ENCODE measurements at places on chromosomes 5 and 9. TPM values are rescaled to one million over a fixed set of nuclear protein-coding genes. Genes with fewer than 3 reads are reported as not detected.

DNA sequence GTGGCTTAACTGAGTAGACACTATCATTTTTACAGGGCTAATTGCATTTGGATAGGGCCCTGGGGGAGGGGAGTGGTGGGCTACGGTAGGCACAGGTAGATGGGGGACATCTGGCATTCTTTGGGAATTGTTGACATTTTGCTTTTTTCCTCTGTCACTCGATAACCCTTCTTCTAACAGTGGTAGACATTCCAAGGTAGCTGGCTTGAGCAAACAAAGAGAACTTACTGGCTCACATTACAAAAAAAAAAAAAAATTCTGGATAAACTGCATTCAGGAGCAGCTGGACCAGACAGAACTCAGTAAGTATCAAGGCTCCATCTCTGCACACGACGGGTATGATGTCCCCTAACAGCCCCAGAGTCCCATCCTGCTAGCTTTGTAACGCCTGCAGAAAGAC is 585.2 kb downstream of the ZNF608 start:
- DNase-seq = no peak

DNA sequence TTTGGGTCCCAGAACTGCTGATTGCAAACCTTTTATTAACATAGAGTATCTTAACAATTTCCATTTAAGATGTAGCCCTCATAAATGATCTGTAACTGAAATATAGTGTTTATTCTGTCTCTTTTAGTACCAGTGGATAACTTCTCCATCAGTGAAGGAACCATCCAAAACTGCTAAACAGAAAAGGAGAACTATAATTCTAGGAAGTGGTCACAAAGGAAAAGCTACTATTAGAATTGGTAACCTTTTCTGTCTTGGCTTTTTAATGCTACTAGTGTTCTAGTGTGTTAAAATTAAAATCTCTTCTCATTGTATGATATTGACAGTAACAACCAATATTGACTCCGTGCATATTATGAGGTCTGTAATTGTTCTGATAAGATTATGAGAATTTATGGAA is 12.8 kb downstream of the CEP78 start:
- DNase-seq = no peak

DNA sequence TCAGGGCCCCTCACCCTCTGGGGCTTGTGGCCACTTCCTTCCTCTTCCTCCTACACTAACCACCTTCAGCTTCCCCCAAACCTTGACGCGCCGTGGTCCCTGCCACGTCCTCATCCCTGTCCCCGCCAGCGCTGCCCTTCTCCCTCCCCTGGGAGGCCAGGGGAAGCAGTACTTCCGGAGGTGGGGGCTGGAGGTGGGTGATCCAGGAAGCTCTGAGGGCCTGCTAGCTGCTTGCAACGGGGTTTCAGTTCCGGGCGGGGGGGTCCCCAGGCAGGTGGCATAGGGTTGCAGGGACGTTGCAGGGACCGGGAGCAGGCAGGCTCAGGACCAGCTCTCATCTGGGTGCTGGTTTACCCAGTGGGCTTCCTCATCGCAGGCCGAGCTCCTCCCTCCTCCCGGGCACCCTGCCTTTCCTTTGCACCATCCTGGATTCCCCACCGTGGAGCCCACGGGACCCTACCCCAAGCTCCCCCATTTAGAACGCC is 70.0 kb downstream of the RXRA start:
- DNase-seq = no peak

DNA sequence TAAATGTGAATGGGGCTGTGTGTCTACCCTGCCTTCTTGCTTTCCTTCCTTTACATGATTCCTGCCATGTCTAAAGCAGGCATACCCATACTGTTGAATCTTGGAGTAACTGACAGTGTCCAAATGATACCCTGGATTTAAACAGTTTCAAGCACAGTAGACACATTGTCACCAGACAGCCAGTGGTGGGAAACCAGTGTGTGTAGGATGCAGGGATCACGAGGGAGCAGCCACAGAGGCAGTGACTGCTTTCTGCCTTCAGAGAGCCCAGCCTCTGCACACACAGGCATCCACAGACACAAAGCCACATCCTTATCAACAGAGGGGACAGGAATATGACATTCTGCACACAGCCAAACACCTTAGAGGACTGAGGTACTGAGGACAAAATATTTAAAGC is 184.2 kb upstream of the TBCA start:
- DNase-seq = no peak

GRCh38 chr9:100285080-100285479 is 67.7 kb downstream of the TEX10 start:
- no peak for DNase-seq

DNA sequence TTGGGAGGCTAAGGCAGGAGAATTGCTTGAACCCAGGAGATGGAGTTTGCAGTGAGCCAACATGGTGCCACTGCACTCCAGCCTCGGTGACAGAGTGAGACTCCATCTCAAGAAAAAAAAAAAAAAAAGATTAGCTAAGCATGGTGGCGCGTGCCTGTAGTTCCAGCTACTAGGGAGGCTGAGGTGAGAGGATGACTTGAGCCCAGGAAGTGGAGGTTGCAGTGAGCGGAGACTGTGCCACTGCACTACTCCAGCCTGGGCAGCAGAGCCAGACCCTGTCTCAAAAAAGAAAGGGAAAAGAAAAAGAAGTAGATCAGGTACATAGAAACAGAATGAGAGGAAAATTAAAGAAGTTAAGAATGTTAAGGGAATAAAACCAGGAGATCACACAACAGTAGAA is 927.1 kb upstream of the DMAC1 start:
- no peak for DNase-seq

DNA sequence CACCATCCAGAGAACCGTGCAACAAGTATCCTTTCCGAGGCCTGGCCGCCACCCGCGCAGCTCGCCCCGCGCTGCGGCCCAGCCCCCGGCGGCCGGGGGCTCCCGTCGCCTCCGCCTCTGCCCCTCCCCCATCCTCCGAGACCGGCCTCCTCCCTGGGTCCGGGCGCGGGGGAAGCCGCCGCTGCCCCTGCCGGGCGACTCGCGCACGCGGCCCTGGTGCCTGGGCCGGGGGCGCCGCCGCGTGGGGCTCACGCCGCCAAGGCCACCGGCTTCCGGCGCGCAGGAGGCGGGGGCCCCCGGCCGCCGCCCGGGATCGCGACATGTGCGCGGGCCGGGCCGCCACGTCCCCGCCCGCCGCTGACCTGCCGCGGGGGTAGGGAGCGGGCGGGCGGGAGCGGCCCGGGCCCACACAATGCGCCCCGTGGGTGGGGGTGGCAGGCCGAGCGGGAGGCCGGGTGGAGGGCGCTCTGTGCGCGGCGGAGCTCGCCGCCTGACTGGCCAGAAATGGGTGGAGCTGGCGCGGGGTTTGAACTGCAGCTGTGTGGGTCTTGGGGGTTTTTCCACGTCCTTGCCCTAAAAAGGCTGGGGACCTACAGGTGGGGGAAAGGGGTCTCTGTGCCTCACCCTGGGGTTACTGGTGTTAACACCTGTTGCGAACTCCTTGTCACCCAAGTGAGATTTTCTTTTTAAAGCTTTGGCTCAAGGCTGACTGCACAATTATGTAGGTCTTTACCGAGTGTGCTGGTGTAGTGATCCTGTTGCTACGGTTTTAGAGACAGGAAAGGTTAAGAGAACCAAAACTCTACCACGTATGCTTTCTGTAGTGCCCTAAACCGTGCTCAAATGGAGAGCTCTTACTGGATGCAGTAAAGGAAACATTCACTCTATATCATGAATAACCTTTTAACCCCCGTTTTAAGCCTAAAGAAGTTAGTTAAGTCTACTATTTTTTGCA is 32.3 kb downstream of the TNPO1 start:
- no peak for DNase-seq

DNA sequence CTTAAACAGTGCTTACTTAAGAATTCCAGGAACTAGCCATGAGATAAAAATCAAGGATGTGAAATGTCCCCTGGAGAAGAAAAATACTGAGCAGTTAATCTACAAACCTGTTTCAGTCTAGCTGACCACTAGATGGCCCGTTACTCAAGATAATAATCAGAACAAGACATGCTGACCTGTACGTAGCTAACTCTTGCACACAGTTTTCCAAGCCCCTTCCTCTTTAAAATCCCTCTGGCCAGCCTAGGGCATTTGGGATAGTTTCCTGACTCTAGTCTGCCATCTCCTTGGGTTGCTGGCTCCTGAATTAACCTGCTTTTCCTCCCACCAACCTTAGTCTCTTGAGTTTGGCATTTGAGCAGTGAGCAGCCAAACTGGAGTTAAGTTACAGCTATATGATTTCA is 59.2 kb upstream of the TRAF1 start:
- DNase-seq = peak; percentile 42

DNA sequence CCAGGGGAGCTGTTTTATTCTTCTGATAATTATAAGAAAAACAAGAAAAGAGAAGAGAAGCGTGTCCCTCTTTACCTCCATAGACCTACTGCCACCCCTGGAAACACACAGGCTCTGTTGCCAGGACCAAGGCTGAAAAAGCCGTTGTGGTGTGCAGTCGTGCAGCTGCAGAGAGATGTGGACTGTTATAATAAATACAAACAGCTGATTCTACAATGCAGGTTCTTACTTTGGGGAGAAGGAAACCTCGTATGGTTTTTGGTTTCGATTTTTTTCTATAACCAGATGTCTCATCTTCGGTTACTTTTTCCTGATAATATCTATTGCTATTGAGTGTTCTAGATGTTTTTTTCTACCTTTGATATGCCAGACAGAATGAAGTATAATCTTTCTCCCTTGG is 28.1 kb downstream of the FYB1 start:
- no peak for DNase-seq

DNA sequence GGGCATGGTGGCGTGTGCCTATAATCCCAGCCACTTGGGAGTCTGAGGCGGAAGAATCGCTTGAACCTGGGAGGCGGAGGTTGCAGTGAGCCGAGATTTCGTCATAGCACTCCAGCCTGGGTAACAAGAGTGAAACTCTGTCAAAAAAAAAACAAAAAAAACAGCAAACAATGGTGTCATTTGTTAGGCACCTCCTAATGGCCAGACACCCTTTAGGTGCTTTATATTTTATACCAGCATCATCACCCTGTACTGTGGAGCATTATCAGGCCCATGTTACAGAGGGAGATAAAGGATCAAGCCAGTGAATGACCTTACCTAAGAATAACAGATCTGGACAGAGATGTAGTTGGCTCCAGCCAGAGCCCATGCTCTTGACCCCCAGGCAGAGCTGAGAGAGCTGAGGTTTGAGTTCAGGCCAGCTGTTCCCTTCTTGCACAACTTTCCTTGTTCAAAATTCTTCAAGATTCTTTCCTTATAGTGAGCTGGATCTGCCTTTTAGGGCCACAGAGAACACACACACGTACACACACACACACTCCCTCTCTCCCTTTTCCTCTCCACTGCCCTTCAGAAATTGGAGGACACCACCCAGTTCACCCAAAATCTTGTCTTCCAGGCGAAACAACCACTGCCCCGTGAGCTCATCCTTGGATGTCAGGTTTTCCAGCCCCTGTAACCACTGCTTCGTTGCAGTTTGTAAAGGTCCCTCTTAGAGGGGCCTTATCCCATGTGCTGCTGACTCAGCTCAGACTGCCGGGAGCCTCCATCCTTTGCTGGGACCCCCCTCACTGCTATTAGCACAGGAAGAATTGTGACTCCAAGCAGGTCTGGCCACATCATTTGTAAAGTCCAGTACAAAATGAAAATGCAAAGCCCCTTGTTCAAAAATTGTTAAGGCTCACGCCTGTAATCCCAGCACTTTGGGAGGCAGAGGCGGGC is 10.4 kb upstream of the PTGES start:
- DNase-seq = peak; percentile 52

DNA sequence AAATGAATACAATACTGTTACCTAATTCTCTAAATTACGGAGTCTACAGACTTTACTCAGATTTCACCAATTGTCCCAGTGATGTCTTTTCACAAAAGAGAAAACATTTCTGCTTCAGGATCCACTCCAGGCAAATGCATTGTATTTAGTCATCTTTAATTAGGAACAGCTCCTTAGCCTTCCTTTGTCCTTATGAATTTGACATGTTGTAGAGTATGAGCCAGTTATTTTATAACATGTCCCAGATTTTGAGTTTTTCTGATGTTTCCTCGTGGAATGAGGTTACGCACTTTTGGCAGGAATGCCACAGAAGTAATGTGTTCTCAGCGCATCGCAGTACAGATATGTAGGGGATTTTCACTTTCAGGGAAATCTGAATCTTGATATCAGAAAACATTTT is 10.5 kb downstream of the HABP4 start:
- no peak for DNase-seq

- no peak for DNase-seq
Observed at GRCh38 chr5:55502759-55503158, 32.0 kb downstream of the PLPP1 start.

DNA sequence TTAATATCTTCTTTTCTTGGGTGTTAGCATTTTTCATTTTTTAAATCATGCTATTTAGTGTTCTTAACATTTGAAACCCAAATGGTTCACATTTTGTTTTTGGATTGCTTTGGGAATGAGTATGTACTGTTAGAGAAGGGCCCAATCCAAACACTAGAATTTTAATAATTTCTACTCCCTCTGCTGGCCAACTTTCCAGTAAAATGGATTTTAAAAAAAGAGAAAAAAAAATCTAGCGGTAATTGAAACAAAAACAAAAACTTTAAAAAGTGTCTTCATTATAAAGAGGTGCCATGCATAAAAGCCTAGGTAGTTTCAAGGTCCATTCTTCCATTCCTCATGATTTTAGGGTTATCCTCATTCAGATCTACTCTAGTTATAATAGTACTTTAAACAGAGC is 32.1 kb upstream of the RICTOR start:
- DNase-seq = no peak

DNA sequence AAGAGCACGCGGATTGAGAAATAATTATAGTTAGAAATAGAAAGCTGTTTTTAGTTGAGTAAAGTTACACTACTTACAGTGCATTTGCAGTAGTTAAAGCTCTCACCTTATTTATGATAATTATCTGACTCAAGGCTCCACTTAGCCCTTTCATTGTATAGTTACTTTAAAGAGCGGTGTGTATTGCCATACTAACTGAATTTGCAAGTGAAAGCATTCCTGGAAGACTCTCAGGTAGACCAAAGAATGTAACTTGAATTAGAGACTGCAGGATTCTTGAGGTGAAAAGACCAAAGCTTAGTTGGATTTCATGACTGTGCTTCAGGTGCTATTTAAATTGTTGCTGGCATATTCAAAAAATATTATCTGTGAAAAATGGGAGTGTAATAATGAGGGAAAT is 4.2 kb upstream of the RASA1 start:
- DNase-seq = no peak

GRCh38 chr5:67118050-67118620 is 78.5 kb downstream of the CD180 start:
- no peak for DNase-seq

GRCh38 chr9:33256236-33256635 is 8.3 kb downstream of the BAG1 start:
- no peak for DNase-seq

AIF1L gene
- total RNA-seq = 3.3 TPM

ADAMTS12 gene
- 14.7 TPM for total RNA-seq

C9orf153 gene
- total RNA-seq = not detected

BARHL1 gene
- total RNA-seq = not detected

PTGES gene
- total RNA-seq = 14.2 TPM

PITX1 gene
- 32.6 TPM for total RNA-seq

CCNI2 gene
- total RNA-seq = not detected

PDCD1LG2 gene
- total RNA-seq = 1.9 TPM

NFX1 gene
- 19.8 TPM for total RNA-seq

RELL2 gene
- 8.4 TPM for total RNA-seq

PCDHGA11 gene
- 0.66 TPM for total RNA-seq
